ENCODE measurements at places on chromosomes 2 and 18. TPM values are rescaled to one million over a fixed set of nuclear protein-coding genes. Genes with fewer than 3 reads are reported as not detected.
A peak's percentile ranks its signal among the peaks of the same experiment; 100 is the strongest.

The DYNC2LI1 gene
- 54.4 TPM for polyA plus RNA-seq

DNA sequence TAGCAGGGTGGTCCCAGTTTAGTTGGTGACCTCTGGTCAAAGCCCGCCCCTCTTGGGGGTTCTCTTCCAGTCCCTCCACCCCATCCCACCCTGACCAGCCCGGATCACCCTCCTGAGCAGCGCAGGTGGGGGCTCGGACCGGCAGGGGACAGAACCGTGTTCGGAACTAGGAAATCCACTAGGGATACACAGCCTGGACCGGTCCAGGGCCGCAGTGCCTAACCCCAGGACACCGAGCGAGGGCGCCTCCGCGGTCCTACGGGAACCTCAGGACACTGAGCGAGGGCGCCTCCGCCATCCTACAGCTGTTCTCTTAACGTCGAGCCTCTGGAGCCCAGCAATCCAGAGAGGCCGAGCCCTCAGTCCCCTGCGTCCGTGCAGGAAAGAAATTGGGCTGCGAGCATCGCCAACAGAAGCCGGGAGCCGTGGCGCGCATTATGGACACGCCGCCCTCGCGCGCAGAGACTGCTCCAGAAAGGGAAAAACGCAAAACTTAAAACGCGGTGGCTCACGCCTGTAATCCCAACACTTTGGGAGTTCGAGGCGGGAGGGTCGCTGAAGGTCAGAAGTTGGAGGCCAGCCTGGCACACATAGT is 8.5 kb downstream of the RAX start:
- DNase-seq, result no peak

GRCh38 chr2:74093426-74093825 is 54.3 kb downstream of the BOLA3 start:
- DNase-seq, result no peak

DNA sequence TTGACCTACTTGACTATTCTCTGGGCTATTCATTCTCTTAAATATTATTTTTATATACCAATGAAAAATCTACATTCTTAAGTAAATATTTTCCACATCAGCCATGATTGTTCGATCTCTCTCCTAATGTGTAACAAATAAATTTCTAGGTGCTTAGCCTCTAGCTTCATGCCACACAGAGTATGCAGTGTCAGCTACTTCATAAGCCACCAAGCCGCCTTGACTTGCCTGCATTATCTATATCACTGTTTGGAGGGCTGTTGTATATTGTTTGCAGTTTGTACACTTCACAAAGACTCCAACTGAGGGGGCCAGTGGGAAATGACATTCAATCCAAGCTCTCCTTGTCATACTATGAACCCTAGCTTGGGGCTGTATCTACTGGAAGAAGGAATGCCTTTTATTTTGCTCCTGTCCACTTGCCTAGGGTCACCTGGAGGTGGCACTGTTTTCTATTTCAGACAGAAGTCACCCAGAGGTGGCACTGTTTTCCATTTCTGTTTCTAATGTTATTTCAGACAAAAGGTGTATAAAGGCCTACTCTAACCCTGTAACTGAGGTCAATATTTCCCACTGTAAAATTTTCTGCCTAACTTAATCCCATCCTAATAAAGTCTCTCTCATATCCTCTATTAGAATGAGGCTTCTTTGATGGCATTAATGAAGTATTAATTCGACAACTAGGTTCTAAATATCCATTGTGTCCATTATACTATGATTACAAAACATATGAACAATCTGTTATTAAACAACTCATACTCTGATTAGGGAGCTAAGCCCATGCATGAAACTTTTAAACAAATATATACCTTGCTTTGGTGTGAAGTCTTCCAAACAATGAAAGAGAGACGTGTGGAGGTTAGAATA is 36.4 kb downstream of the COL5A2 start:
- no peak for DNase-seq

- no peak for DNase-seq
Measured at GRCh38 chr2:134235510-134236144, 18.2 kb upstream of the MGAT5 start.

The FAM110C gene
- polyA plus RNA-seq, result 8.3 TPM

DNA sequence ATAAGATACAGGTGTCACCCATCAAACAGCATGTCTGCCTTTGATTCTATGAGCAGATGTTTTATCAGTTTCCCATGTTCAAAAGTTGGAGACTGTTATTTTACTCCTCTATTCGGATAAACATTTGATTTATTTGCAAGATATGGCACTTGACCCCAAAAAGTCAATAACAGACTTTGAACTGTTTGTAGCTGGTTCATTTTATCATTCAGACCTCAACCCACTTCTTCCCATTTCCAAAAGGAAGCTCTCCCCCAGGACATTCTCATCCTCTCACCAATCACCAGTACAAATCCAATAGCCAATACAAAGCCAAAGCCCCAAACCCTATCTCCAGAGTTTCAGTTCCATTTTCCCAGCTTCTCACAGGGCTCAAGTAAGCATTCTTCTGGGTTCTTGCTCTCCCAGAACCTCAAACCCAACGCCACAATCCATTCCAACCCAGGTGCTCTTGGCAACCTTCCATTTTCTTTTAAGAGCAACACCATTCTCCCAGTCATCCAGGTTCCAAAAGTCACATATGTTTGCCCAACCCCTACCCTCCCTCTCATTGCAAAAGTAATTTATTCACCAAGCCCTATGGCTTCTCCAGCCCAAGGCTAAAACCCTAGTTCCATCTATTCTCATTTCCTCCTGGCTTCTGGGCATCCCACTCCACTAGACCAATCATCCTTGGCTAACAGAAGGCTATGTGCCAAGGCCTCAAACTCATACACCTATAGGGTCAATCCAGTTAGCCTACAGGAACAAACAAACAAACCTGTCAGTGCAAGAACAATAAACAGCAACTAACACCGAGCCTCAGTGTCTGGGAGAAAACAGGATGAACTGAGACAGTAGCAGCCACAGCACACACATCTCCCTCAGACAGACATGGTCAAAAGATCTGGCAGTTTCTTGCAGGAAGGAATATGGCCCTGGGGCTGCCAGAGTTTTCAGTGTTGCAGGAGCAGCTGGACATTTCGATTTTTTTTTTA is 9.2 kb downstream of the ACVR1 start:
- no peak for DNase-seq

- DNase-seq, result no peak
Measured at GRCh38 chr2:46936566-46936965, 21.0 kb upstream of the MCFD2 start.

DNA sequence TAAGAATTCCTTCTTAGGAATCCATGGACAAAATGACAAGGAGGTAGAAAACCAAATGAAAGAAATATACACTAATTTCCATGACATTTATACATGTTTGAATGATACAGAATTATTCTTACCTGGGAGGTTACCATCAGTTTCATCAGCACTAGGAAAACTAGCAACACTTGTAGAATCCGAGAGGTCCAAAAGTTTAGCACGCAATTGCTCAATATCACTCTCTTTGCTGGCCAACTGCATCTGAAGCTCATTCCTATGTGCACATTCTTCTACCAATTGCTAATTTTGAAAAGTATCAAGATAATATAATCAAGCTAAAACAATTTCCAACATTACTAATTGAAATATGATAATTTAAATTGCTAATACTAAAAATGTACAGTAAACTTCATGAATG is 144.8 kb downstream of the ROCK1 start:
- DNase-seq, result no peak

GRCh38 chr2:45567974-45568789 is 42.9 kb downstream of the SRBD1 start:
- DNase-seq, result peak; percentile 27

Measured in kidney (tissue), 22 donors.